Esophagus muscularis mucosa (tissue), 4 donors: ENCODE measurements at places on chromosomes 12 and 14. TPM values are rescaled to one million over a fixed set of nuclear protein-coding genes. Genes with fewer than 3 reads are reported as not detected.
A peak's percentile ranks its signal among the peaks of the same experiment; 100 is the strongest.

Gene LRRC43
- total RNA-seq = 2.5 TPM

Gene CIROP
- not detected for total RNA-seq

Gene IL22
- not detected for total RNA-seq

Gene SLC38A2
- total RNA-seq = 225 TPM

Gene C1R
- 544 TPM for total RNA-seq

Gene LYZ
- 95.3 TPM for total RNA-seq

DNA sequence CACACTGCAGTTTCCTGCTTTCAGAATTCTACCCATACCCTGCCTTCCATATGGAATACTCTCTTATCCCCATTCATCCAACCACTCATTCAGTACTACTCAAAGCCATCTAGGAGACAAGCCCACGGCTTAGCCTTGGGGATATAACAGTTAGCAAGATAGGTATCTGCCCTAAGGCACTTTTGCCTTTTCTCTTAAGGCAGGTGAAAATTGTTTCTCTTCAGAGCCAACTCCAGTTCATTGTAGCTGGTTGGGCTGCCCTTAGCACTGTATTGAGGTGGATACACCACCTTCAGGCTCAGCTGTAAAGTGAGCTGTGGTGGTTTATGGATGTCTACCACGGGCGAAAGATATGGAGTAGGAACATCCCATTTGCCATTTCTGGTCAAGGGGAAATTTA is 729.7 kb upstream of the TBX3 start:
- H3K36me3 ChIP-seq = no peaks in the 10 kb centered on the region
- peak; percentile 53 for DNase-seq
- H3K27ac ChIP-seq = no peak overlapping the region
- H3K27me3 ChIP-seq = no peaks in the 10 kb centered on the region
- no peak overlapping the region for H3K4me3 ChIP-seq
- no peaks in the 10 kb centered on the region for H3K4me1 ChIP-seq

GRCh38 chr12:32025906-32026305 is 66.7 kb downstream of the RESF1 start:
- H3K27me3 ChIP-seq = no peaks in the 10 kb centered on the region
- H3K27ac ChIP-seq = no peak overlapping the region
- DNase-seq = no peak
- H3K4me1 ChIP-seq = no peaks in the 10 kb centered on the region

- no peaks in the 10 kb centered on the region for H3K36me3 ChIP-seq
- no peak within 1 kb of the TSS for H3K4me3 ChIP-seq
- no peak for DNase-seq
- no peaks in the 10 kb centered on the region for H3K27me3 ChIP-seq
Measured at GRCh38 chr12:86256163-86256562, at the start of gene MGAT4C. Gene MGAT4C (minus strand): TSS chr12:86256391.

- H3K27ac ChIP-seq = no peak overlapping the region
- H3K27me3 ChIP-seq = no peaks in the 10 kb centered on the region
- H3K36me3 ChIP-seq = peaks cover 31% of the 10 kb centered on the region
- H3K4me1 ChIP-seq = peaks cover 46% of the 10 kb centered on the region
Measured at GRCh38 chr14:103708750-103709187, 6.5 kb downstream of the XRCC3 start.

DNA sequence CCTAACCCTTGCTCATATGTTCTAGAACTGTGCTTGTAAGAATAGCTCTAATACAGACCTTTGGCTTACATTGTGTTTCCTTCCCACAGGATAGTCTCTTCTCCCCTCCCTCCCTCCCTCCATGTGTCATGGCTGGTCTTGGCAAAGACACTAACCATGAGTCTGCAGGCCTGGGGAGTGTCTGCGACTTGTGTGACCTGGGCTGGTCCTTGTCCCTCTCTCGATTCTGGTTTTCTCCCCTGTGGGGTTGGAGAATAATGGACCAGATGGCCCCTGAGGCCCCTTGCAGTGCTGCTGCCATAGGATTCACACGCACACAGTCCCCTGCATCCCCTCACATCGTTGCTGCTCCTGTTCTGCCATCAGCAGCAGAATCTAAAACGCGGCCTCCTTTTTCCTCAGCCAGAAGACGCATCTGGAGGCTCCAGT is 30.3 kb downstream of the DEGS2 start:
- H3K27me3 ChIP-seq = no peaks in the 10 kb centered on the region
- no peak overlapping the region for H3K27ac ChIP-seq
- peaks cover 17% of the 10 kb centered on the region for H3K4me1 ChIP-seq
- H3K36me3 ChIP-seq = peaks cover 88% of the 10 kb centered on the region

- H3K4me1 ChIP-seq = peaks cover 2% of the 10 kb centered on the region
- no peak overlapping the region for H3K27ac ChIP-seq
- H3K36me3 ChIP-seq = no peaks in the 10 kb centered on the region
- H3K27me3 ChIP-seq = no peaks in the 10 kb centered on the region
- DNase-seq = peak; percentile 47
Measured at GRCh38 chr12:12272869-12273268, 6.0 kb upstream of the LRP6 start.

DNA sequence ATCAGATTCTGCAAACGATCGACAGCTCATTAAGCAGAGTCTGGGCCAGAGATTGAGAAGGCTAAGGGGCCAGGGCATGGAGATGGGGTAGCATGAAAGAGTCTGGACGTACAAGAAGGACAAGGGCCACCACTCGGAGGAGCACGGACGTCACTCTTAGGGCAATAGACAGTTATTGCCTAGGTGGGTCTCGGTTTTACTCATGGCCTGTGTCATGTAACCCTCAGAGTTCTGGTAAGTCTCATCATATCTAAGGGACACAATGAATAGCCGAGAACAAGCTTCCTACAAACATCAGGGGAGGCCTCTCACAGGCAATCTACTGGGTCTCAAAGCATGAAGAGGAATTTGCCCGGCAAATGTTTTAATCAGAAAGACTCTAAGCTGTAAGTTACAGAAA is 30.4 kb upstream of the ITPK1 start:
- H3K4me1 ChIP-seq = no peaks in the 10 kb centered on the region
- H3K27me3 ChIP-seq = no peaks in the 10 kb centered on the region
- no peak overlapping the region for H3K4me3 ChIP-seq
- H3K36me3 ChIP-seq = no peaks in the 10 kb centered on the region
- no peak for DNase-seq
- no peak overlapping the region for H3K27ac ChIP-seq

DNA sequence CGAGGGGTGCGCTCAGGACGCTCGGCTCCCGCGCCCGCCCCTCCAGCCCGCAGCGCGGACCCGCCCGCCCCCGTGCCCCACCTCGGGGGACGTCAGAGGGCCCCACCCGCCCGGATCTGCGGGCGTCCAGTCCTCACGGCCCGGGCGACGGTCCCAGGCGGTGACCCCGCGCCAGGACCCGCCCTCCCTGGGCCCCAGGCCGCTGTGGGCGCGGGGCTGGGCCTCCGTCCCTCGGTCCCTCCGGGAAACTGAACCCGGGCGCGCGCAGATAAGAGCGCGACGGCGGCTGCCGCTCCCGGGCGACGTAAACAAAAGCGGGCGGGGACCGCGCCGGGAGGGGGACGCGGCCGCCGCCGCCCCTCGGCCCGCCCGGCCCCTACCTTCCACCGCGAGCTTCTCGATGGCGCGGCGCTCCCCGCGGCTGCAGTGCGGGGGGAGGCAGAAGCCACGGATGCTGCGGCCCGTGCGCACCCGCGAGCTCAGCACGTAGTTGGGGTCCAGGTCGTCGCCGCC is 1.1 kb downstream of the CKB start:
- H3K36me3 ChIP-seq = peaks cover 8% of the 10 kb centered on the region
- DNase-seq = no peak
- peaks cover 8% of the 10 kb centered on the region for H3K27me3 ChIP-seq
- H3K4me1 ChIP-seq = peaks cover 63% of the 10 kb centered on the region
- H3K27ac ChIP-seq = peak overlapping the region; percentile 96

GRCh38 chr12:112879191-112879705 is 27.5 kb upstream of the OAS1 start:
- peaks cover 6% of the 10 kb centered on the region for H3K27me3 ChIP-seq
- H3K4me1 ChIP-seq = no peaks in the 10 kb centered on the region
- no peak overlapping the region for H3K27ac ChIP-seq
- H3K4me3 ChIP-seq = no peak overlapping the region
- no peak for DNase-seq

GRCh38 chr12:73452672-73453469 is 1084.8 kb upstream of the ATXN7L3B start:
- H3K27me3 ChIP-seq = no peaks in the 10 kb centered on the region
- no peak overlapping the region for H3K27ac ChIP-seq
- no peaks in the 10 kb centered on the region for H3K4me1 ChIP-seq
- DNase-seq = no peak
- H3K36me3 ChIP-seq = no peaks in the 10 kb centered on the region

DNA sequence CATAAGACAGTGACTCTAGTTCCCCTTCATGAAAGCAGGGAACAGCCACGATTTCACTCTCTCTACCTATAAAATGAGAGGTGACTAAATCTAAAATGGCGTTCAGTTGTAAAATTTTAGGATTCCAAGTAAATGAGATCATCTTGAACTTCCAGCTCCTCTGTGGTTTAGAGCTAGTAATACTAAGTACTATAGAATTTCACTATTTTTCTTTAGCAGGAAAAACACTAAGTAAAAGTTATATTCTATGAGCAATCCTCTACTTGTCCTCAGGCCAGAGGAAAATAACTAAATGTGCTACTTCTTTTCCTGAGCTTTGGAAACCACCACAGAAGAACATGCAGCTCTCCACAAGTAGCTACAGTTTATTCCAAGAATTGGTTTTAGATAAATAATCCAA is 55.6 kb downstream of the NIN start:
- H3K27ac ChIP-seq = peak overlapping the region; percentile 52
- H3K36me3 ChIP-seq = peaks cover 21% of the 10 kb centered on the region
- peaks cover 31% of the 10 kb centered on the region for H3K4me1 ChIP-seq
- DNase-seq = no peak
- H3K4me3 ChIP-seq = no peak overlapping the region
- H3K27me3 ChIP-seq = no peaks in the 10 kb centered on the region

GRCh38 chr12:55705782-55706402 is 1.8 kb downstream of the ITGA7 start:
- peak overlapping the region; percentile 74 for H3K4me3 ChIP-seq
- DNase-seq = no peak
- peaks cover 91% of the 10 kb centered on the region for H3K4me1 ChIP-seq
- no peaks in the 10 kb centered on the region for H3K36me3 ChIP-seq
- no peaks in the 10 kb centered on the region for H3K27me3 ChIP-seq
- H3K27ac ChIP-seq = peak overlapping the region; percentile 89

- DNase-seq = no peak
- H3K36me3 ChIP-seq = no peaks in the 10 kb centered on the region
- H3K4me3 ChIP-seq = no peak overlapping the region
- peaks cover 6% of the 10 kb centered on the region for H3K4me1 ChIP-seq
Measured at GRCh38 chr12:92425165-92425564, 277.6 kb upstream of the PLEKHG7 start.

GRCh38 chr14:56555921-56556570 is 23.6 kb upstream of the TMEM260 start:
- no peak overlapping the region for H3K4me3 ChIP-seq
- no peaks in the 10 kb centered on the region for H3K27me3 ChIP-seq
- H3K36me3 ChIP-seq = no peaks in the 10 kb centered on the region
- H3K27ac ChIP-seq = no peak overlapping the region

DNA sequence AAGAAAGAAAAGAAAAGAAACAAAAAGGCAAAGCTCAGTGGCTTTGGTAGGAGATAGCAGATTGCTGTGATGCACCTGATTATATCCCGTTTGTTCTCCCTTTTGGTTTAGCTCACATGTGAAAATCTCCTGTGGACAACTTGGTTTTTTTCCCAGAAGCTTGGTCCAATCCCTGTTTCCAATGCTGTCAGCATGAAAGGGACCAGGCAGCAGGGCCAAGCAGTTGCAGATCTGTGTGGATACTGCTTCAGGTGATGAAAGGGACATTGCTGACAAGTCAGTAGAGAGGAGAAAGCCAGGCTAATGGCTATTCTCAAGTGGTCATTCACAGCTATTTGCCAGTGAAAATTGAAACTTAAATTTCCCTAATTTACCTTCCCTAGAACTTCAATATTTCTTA is 18.8 kb upstream of the SLCO1A2 start:
- no peaks in the 10 kb centered on the region for H3K27me3 ChIP-seq
- no peaks in the 10 kb centered on the region for H3K4me1 ChIP-seq
- no peak for DNase-seq
- no peak overlapping the region for H3K27ac ChIP-seq
- H3K4me3 ChIP-seq = no peak overlapping the region
- no peaks in the 10 kb centered on the region for H3K36me3 ChIP-seq
